ENCODE measurements at places on chromosomes 11 and 22.

DNA sequence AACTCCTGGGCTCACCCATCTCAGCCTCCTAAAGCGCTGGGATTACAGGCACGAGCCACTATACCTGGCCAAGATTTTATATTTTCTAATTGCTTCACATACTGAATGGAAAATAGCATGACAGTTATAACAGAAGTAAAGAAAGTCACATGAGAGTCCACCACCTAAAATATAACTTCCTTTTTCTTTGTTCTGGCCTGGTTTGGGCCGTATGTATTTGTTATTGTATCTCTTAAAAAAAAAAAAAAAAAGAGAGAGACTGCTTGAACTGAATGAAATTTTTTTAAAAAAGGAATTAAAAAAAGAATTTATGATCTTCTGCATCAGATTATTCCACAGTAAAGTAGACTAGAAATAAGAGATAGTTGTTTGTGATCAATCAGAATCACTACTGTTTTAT is 86.0 kb upstream of the GRIK4 start:
- no peak for DNase-seq

- DNase-seq = no peak
These were observed 85.8 kb downstream of the RTL6 start for GRCh38 chr22:44412136-44412731.

DNA sequence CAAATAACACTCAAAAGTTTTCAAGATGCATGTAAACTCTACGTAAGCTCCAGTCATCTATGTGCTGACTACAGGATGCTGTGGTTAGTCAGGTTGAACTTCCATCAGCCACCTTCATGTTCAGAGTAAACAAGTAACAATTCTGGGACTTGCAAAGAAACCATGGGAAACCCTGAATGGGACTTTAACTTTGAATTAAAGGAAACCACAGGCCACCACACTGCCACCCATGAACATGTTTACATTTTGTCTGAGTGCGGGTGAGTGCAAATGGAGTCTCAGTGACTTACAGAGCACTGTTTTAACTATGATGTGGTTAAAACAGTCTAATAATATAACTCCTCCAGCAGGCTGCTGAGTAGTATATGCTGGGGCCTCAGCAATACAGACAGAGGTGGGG is 12.9 kb upstream of the SYTL2 start:
- no peak for DNase-seq

DNA sequence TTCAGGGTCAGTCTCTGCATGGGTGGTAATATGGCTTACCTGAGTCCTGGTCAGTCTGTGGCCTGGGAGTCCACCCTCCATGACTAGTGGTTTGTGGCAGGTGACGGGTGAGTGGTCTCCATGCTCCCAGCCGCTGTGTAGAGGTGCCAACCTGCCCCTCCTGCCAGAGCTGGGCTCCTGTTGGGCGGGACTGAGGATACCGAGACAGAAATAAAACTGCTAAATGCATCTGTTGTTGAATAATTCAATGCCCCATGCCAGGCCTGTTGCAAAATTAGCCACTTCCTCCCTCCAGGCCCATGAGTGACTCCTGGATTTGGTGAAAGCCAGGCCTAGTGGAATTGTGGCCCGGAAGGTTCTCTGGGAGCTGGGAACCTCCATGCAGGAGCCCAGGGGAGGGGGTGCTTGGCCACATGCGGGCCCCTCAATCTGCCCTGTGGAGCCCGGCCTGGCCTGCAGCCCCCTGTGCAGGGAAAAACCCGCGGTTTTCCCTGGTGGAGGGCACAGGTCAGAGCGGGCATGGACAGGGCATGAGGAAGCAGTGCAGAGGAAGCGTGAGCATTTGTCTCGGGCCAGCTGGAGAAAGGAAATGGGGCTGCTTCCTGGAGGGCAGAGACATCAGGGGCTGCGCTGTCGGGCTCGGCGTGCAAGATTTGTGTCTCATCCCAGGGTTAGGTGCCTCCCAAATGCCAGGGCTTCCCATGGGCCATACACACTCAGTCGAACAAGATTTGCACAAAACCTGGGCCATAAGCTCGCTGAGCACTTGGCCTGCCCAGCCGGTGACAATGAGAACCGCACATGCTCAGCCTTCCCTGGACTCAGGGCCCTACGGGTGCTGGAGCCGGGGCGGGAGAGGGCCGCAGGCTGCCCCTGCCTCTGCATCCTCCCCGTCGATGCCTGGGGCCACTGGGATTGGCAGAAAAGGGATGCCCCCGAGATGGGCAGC is 66.9 kb downstream of the KCNQ1 start:
- DNase-seq = no peak

GRCh38 chr11:120217941-120218694 is 7.3 kb downstream of the OAF start:
- DNase-seq = peak; percentile 47

GRCh38 chr11:46249103-46249937 is 28.1 kb upstream of the CREB3L1 start:
- DNase-seq = no peak

DNA sequence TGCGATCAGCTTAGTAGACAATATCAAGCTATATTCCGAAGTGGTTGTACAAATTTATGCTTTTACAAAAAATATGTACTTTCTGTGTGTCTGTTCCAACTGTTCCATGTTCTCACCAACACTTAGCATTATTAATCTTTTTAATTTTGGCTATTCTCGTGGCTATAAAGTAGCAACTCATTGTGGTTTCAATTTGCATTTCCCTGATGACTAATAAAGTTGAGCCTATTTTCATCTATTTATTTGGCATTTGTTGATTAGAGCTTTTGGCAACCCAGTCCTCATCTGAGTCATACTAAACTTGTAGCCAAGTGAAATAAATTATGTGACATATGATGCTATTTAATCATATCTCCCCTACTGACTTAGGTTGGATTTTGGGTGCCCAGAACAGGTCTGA is 115.9 kb downstream of the FBXO7 start:
- DNase-seq = no peak

DNA sequence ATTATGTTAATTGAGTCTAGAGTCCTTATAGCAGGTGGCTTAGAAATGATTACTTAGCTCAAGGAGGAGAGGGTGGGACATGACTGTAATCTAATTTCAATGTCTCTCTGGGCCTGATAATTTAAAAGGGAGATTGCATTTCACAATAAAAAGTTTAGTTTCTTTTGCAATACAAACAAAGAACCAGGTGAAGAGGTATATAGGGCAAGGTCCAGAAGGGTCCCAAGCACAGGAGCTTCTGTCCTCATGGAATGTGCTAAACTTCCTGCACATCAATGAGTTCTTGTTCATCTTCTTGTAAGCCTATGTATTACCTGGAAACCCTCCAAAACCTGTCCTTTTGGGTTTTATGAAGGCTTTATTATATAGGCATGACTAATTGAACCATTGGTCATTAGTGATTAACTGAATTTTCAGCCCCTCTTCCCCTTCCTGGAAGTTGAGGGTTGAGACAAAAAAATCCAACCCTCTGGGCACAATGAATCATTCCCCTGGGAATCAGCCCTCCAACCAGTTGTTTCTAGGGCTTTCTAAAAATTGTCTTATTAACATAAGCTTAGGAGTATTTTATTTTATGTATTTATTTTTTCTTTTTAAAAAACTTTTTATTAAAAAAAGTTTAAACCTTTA is 37.6 kb downstream of the MS4A2 start:
- no peak for DNase-seq

DNA sequence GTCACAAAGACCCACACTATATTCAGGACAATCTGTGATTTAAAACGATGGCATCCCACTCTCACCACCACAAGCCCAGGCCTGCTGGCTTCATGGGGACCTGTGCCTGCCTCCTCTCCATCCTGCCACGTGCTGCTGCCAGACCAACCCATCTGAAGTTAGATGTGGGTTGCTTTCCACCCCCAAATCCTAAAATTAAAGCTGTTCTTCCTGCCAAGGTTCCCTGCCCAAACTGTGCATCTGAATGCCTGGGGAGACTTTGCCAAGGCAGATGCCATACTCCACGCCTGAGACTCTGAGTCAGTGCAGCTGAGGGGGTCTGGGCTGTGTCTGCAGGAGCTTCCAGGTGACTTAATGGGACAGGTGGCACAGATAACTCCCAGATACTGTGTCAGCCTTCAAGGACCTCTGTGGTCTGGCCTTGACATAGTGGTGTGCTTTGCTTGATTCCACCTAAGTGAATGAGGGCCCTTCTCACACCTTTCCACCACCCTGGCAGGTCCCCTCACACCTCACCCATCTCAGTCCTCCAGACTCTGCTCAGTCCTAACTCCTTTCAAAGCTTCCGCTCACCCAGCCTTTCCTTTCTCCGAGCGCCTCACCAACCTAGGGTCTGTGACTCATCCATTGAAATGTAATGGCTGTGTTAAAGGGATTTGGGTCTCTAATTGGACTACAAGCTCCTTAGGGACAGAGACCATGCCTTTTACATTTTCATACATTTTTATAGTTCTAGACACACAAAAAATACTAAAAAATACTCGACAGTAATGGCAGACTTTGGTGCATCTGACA is 18.6 kb downstream of the ADAMTS8 start:
- no peak for DNase-seq

- DNase-seq = no peak
These were observed 585.4 kb downstream of the SOX6 start for GRCh38 chr11:15770798-15771414.

DNA sequence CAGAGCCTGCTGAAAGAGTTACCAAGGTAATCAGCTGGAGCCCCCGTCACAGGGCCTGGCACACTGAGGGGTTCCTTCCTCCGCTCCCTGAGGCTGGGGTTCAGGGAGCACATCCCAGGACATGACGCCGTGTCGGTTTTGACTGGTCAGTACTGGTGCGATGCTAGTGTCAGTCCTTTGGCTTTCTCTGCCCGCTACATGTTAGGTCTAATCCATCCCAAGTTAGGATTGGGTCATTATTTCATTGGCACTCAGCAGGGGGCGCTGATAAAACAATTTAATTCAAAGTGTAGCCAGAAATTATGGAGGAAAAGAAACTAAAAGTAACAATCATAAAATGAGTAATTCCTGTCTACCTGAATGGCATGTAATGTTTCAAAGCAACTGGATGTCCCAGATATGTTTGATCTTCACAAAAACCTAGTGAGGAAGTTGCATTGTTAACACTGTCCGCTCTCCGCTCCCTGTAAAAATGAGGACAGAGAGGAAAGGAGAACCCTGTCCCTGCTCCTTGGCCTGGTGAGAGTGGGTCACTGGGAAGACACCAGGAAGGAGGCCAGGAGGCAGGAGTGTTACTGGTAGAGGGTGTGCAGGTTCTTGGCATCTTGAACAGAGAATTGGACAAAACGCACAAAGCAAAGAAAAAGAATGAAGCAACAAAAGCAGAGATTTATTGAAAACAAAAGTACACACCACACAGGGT is 27.1 kb downstream of the TSKU start:
- no peak for DNase-seq

DNA sequence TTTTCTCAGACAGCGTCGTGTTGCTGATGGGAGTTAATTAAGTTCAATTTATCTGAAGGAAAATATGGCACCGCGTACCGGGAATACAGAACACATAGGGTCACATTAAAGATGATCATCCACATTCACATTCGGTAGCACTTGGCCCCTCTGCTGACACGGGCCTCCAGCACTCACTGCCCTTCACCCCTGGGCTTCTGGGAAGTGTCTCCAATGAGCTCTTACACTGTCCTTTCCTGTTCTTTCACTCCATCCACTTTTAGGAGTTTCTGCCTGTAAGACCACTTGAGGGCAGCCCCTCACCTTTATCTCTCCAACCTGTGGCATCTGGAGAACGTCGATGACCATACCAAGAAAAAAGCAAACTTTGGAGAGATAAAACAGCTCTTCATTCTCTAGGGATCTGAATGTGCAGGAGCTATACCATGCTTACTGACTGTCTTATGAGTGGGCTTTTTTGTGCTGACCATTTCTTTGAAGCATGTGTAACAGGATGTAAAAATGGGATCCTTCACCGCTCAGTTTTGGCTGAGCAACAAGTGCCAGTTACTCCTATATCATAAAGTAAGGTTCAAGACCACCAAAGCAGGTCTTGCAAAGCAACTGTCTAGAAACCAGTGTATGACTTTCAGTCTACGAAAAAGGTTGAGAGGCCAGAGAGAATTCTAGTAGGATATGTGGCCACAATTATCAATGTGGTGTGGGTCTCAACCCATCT is 1.1 kb upstream of the SERGEF start:
- no peak for DNase-seq

DNA sequence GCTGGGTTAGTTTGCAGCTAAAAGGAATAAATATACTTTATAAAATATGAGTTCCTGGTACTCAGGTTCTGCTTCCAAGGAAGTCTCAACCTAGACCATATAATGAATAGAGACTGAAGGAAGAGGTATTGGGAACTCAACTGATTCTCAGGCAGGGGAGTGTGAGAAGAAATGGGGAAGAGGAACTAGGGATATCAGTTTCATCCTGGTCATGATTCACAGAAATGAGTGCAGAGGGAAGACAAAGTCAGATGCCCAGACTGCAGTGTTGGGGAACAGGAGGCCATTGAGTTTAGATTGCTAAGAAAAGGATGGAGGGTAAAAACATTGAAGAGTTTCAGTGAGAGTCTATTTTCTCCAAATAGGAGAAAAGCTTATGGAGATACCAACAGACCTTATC is 28.8 kb downstream of the PLAAT5 start:
- DNase-seq = no peak

DNA sequence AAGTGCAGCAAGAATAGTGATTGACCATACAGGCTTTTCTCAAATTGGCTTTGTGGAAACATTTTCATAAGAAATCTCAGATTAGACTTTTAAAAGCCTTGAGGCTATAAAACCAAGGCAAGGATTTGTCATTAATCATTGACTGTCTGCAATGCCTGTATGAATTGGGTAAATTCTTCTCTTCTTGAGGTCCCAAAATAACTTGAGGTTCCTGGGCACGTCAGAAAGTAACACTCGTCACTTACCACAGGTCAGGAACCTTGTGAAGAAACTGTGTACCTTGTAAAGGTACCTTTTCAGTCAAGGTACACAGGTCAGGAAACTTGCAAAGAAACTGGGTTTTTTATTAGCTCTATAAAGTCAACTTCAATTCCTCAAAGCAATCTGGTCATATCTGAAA is 43.3 kb upstream of the SORL1 start:
- no peak for DNase-seq

GRCh38 chr22:17043521-17043920 is 35.5 kb upstream of the GAB4 start:
- no peak for DNase-seq

- no peak for DNase-seq
These were observed 86.4 kb downstream of the CELSR1 start for GRCh38 chr22:46450931-46451561.

DNA sequence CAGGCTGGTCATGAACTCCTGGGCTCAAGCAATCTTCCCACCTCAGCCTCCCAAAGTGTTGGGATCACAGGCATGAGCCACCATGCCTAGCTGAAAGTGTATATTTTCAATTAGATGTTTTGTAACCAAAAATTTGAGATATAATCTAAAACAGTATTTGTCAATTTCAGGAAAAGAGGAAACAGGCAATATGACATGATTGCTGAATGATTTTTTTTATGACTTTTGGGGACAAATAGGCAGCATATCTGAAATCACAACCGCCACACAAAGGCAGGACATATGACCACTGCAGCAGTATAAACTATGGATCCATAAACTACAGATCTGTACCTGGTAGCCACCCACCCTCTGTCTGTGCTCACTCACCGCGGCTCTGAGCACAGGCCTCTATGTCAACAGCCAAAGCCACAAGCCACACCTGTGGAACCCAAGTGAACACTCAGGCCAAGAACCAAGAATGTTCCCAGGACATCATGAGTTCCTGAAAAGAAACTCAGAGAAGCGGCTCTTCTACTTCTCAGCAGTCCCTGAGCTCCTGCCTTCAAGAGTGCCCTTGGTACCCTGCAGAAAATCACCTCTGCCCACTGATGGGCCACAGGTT is 22.5 kb downstream of the PISD start:
- DNase-seq = no peak
